ENCODE measurements at places on chromosomes 2 and 18. TPM values are rescaled to one million over a fixed set of nuclear protein-coding genes. Genes with fewer than 3 reads are reported as not detected.

Gene RETREG2
- polyA plus RNA-seq: 81.0 TPM

Gene SOS1
- 57.8 TPM for polyA plus RNA-seq

Gene ZNF512
- 78.9 TPM for polyA plus RNA-seq

Gene AGXT
- polyA plus RNA-seq: 0.17 TPM

Gene REG1B
- not detected for polyA plus RNA-seq

Gene IL1F10
- not detected for polyA plus RNA-seq

Gene GREB1
- polyA plus RNA-seq: 13.7 TPM

Gene EFEMP1
- polyA plus RNA-seq: 140 TPM

Gene SP5
- polyA plus RNA-seq: 11.6 TPM

Gene SRSF7
- polyA plus RNA-seq: 290 TPM

DNA sequence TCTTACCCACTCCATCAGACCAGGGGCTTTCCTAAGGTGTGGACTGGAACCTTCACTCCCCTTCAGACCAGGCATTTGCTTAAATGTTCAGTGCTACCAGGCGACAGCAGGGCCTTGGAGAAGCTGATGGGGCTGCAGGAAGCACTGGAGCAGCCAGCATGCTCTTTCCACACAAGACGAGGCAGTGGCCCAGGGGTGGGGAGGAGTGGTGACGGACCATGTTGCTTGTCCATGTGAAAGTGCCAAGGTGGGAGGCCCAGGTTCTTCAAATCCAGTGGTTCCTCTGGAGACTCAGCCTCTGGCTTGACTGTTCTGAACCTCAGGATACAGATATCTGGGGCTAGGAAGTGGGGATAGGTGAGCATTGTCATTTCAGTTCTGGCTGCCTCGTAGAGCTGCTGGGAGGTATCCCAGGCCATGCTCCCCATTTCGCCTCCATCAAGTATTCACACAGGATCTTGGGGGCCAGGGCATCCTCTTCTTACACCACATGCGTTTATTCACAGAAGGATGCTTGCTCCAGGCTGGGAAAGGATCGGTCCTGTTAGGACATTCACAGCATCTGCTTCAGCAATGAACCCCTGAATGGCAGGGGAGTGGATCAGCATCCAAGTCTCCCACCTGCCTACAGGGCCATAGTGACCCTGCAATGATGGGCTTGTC lies 62.2 kb downstream of the SFXN5 start:
- no peak overlapping the region for H3K27ac ChIP-seq
- no peak for DNase-seq
- no peaks in the 10 kb centered on the region for H3K4me1 ChIP-seq

DNA sequence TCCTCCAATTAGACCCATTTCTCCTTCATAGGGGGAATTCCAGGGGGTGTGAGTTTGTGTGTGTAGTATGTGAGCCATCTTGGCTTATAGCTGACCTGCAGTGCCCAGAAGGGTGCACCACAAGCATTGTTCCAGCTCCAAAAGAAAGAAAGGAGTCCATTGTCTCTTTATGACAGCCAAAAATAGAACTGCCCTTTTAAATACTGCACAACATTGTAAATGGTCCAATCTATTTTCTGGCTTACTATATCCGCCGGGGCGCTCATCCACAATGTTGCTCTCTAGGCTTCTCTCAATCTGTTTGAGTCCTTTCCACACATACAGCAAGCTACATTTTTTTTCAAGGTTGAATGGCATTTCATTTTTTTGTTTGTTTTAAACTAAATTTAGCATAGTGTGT lies 517.5 kb downstream of the STK39 start:
- H3K27me3 ChIP-seq: no peaks in the 10 kb centered on the region
- DNase-seq: no peak
- no peaks in the 10 kb centered on the region for H3K4me1 ChIP-seq
- no peak overlapping the region for H3K27ac ChIP-seq
- H3K36me3 ChIP-seq: no peaks in the 10 kb centered on the region

DNA sequence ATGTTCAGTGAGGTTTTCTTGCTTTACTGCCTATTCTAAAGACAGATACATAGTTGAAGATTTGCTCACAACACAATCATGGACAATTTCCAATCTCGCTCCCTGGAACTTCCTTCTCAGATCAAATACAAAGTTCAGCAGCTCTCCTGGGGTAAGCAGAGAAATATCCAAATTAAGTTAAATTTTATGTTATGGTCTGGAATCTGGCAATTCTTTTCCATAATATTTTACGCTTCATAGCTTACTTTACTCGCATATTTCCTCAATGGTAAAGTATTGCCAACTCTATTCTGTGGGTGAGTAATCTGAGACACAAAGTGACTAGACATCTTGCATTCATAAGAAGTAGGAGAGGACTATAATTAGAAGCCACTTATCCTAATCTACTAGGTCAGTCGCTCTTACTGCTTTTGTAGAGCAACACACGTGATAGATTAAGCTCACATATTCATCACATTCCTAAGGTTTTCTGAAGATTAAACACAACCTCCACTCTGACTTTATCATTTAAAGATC lies 529.4 kb downstream of the CCDC85A start:
- no peaks in the 10 kb centered on the region for H3K36me3 ChIP-seq
- no peaks in the 10 kb centered on the region for H3K27me3 ChIP-seq
- DNase-seq: no peak
- no peak overlapping the region for H3K27ac ChIP-seq

GRCh38 chr2:134882773-134883172 lies 35.8 kb upstream of the CCNT2 start:
- no peaks in the 10 kb centered on the region for H3K27me3 ChIP-seq
- DNase-seq: no peak
- no peak overlapping the region for H3K4me3 ChIP-seq
- H3K27ac ChIP-seq: no peak overlapping the region

DNA sequence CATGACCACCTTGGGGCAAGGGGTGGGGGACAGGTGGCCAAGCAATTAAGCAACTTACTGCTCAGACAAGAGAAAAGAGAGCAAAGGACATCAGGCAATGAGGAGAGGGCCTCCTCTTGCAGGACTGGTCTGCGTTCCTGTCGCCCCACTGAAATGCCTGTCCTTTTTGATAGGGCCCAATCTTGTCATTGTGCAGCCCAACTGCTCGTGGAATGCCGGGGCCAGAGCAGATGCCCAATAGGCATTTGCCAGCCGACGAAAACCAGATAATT lies 104.5 kb upstream of the SH3BP4 start:
- H3K27ac ChIP-seq: no peak overlapping the region
- DNase-seq: no peak
- no peaks in the 10 kb centered on the region for H3K4me1 ChIP-seq
- H3K4me3 ChIP-seq: no peak overlapping the region

DNA sequence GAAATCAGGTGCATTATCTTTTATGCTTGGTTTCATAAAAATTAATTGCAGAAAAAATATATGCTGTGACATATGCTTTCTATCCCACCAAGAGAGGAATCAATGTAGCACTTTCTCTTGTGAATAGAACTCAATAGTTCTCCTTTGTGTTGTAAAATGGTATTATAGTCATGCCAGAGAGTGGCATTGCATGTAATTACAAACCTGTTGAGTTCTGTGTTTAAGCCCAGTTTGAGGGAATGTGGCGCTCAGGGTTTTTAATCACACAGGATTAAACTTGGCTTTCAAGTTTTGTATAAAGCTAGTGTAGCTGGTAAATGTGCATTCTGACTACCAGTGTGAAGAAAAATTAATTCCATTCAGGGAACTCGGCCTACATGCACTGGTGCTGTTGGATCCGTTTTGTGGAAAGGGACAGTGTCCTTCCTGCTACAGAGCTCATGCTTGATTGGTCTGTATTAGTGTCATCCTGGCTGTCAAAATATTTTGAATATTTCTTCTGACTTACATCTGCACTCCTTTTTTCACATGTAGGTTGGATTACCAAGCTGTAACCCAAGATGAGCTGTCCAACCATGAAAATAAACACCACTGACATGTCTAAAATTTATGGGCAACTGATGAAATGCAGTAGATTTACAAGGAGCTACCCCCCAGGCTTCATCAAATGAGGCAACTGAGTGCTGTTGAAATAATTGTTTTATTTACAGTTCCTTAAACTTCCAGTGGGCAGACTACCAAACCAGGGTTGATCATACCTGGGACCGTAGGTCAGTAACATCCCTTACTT lies 80.3 kb downstream of the SLC4A3 start:
- no peaks in the 10 kb centered on the region for H3K27me3 ChIP-seq
- H3K4me3 ChIP-seq: no peak overlapping the region
- H3K4me1 ChIP-seq: no peaks in the 10 kb centered on the region
- H3K27ac ChIP-seq: no peak overlapping the region

GRCh38 chr2:75560022-75560767 lies 544 bp downstream of the EVA1A start:
- DNase-seq: peak; percentile 44
- H3K4me1 ChIP-seq: peaks cover 7% of the 10 kb centered on the region
- H3K4me3 ChIP-seq: peak overlapping the region; percentile 49
- no peaks in the 10 kb centered on the region for H3K36me3 ChIP-seq
- peak overlapping the region; percentile 79 for H3K27ac ChIP-seq

GRCh38 chr2:12152888-12153287 lies 406.5 kb downstream of the LPIN1 start:
- no peaks in the 10 kb centered on the region for H3K36me3 ChIP-seq
- no peak overlapping the region for H3K27ac ChIP-seq
- DNase-seq: no peak

DNA sequence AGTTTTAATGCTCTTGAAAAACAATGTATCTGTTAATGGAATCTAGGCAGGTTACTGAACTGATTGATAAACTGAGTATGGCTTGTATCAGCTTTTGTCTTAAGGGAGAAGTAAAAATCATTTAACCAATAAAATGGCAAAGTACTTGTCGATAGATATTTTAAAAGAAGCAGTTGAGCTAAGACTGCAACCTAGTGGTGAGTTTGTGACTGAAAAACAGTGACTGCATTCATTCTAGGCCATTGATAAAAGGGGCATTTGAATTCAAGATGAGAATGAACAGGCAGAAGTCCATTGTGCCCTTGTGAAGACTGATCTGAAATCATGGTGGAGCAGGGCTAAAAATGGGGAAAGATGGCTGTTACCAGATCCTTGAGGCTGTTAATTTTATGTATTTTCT lies 59.4 kb upstream of the MSTN start:
- H3K4me3 ChIP-seq: no peak overlapping the region
- no peaks in the 10 kb centered on the region for H3K4me1 ChIP-seq
- H3K27me3 ChIP-seq: no peaks in the 10 kb centered on the region
- peak; percentile 12 for DNase-seq
- H3K27ac ChIP-seq: no peak overlapping the region
- H3K36me3 ChIP-seq: no peaks in the 10 kb centered on the region

GRCh38 chr2:16251511-16252225 lies 311.3 kb downstream of the MYCN start:
- DNase-seq: no peak
- H3K4me3 ChIP-seq: no peak overlapping the region
- H3K36me3 ChIP-seq: no peaks in the 10 kb centered on the region

DNA sequence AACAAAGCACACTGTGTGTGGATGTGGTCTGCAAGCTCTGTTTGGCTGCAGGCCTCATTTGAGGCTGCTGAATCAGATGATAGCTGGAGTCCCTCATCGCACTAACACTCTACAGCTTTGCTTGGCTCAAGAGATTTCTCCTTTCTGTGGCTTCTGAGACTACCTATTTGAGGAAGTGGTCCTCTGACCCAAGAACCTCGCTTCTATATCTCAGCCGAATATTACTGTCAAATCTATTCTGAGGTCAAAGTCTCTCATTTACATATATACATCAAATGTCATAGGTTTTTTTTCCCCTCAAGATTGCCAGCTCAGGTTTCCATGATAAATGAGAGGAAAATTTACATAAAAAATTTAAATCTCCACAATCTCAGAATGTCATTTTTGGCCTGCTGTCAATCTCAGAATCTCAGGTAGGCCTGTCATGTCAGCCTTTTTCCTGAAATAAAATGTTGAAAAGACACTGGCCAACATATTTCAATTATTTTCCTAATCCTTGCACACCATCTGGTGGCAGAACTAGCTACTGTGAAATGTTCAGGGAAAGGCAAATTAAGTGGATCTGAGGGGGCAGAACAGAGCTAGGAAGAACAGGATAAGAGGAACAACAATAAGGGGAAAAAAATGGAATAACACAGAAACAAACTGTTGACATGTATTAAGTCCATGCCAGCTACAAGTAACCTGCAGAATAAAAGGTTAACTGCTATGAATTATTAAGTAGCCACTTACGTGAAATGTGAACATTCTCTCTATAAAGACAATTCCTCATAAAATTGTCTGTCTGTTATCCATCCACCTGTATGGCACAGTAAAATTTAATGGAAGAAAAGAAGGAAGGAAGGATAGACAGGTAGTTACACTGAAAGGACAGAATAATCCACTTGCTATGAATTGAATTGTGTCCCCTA lies 39.3 kb downstream of the AP1S3 start:
- H3K4me3 ChIP-seq: no peak overlapping the region
- H3K4me1 ChIP-seq: no peaks in the 10 kb centered on the region
- H3K27ac ChIP-seq: no peak overlapping the region
- no peaks in the 10 kb centered on the region for H3K36me3 ChIP-seq
- DNase-seq: no peak

- no peak overlapping the region for H3K4me3 ChIP-seq
- no peaks in the 10 kb centered on the region for H3K36me3 ChIP-seq
- no peak overlapping the region for H3K27ac ChIP-seq
These were observed 169.4 kb downstream of the GALNT1 start for GRCh38 chr18:35750929-35751328.

- H3K36me3 ChIP-seq: no peaks in the 10 kb centered on the region
- H3K4me3 ChIP-seq: no peak overlapping the region
- peak; percentile 75 for DNase-seq
- no peaks in the 10 kb centered on the region for H3K27me3 ChIP-seq
- H3K4me1 ChIP-seq: peaks cover 56% of the 10 kb centered on the region
These were observed 60.0 kb downstream of the TMEM131 start for GRCh38 chr2:97935719-97936161.

- no peak overlapping the region for H3K27ac ChIP-seq
- H3K27me3 ChIP-seq: no peaks in the 10 kb centered on the region
- H3K4me3 ChIP-seq: no peak overlapping the region
- H3K36me3 ChIP-seq: no peaks in the 10 kb centered on the region
- H3K4me1 ChIP-seq: no peaks in the 10 kb centered on the region
- DNase-seq: no peak
These were observed 110.6 kb upstream of the FAM136A start for GRCh38 chr2:70412294-70413070.

DNA sequence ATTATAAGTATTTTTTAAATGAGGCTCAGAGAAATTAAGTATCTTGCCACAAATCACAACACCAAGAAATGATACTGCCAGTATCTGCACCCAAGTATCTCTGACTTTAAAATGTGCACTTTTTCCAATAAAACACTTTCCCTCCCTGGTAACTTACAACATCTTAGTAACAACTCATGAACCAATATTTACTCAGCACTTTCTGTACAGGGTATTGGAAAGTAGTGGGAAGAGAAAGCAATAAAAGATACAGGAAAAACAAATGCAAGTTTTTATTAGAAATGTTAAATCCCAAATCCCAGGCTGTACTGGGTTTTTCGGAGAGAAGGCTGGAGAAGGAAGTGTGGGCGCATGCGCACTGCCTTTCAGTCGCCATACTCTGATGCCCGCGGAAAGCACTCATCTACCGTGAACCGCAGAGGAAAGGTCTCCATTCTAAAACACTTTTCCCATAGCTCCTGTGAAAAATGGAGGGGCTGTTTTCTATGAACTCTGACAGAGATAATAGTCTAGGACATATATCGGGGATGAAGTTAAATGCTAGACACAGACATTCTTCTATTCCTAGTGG lies 52.1 kb downstream of the L3MBTL4 start:
- no peaks in the 10 kb centered on the region for H3K36me3 ChIP-seq
- H3K4me1 ChIP-seq: no peaks in the 10 kb centered on the region
- H3K4me3 ChIP-seq: no peak overlapping the region

Measured in left lung (tissue), 14 donors.